ENCODE measurements at places on chromosomes 3 and 15.

DNA sequence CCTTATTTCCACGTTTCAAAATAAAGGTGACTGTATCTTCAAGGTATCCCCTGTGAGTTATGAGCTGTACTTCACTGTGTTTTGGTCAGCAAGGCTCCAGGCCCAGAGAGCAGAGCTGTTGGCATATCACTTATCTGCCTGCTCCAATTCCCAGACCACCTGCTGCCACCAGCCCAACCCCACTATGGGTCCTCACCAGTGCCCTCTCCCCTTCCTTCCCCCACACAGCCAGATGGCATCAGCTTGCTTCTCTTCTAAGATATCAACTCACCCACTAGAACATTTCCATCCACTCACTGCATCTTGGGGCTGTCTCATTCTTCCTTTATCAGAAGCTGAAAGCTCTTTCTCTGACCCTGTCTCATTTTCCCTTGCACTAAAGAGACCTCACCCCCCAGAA lies 136.9 kb upstream of the EIF1B start:
- no peak for DNase-seq

- no peak for DNase-seq
Measured at GRCh38 chr15:94247789-94248638, 16.7 kb downstream of the MCTP2 start.

GRCh38 chr15:92979011-92979701 lies 79.0 kb downstream of the CHD2 start:
- DNase-seq: no peak

DNA sequence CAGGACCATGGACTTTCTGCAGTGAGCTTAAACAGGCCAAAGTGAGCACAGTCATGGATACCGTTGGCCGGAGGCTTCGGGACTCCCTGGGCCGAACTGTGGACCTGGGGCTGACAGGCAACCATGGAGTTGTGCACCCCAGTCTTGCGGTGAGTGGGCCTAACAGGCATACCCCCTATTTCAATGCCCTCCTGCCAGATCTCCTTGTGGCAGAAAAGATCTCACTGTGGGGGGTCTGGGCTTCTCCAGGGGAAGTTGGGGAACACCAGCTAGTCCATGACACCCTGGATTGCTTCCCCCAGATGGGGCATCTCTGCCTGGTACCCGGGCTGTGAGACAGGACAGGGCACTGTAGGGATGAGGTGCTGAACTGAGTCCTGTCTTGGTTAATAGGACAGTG lies 29.5 kb downstream of the ACAD9 start:
- no peak for DNase-seq

Measured in fibroblast of skin of left biceps (primary cell).